ENCODE measurements at places on chromosomes 12 and 14.

DNA sequence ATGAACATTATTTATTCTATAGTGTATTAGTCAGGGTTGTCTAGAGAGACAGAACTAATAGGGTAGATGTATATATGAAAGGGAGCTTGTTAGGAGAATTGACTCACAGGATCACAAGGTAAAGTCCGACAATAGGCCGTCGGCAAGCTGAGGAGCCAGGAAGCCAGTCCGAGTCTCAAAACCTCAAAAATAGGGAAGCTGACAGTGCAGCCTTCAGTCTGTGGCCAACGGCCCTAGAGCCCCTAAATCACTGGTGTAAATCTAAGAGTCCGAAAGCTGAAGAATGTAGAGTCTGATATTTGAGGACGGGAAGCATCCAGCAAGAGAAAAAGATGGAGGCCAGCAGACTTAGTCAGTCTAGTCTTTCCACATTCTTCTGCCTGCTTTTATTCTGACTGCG, 912.2 kb downstream of the FLRT2 start:
- no peak for DNase-seq

DNA sequence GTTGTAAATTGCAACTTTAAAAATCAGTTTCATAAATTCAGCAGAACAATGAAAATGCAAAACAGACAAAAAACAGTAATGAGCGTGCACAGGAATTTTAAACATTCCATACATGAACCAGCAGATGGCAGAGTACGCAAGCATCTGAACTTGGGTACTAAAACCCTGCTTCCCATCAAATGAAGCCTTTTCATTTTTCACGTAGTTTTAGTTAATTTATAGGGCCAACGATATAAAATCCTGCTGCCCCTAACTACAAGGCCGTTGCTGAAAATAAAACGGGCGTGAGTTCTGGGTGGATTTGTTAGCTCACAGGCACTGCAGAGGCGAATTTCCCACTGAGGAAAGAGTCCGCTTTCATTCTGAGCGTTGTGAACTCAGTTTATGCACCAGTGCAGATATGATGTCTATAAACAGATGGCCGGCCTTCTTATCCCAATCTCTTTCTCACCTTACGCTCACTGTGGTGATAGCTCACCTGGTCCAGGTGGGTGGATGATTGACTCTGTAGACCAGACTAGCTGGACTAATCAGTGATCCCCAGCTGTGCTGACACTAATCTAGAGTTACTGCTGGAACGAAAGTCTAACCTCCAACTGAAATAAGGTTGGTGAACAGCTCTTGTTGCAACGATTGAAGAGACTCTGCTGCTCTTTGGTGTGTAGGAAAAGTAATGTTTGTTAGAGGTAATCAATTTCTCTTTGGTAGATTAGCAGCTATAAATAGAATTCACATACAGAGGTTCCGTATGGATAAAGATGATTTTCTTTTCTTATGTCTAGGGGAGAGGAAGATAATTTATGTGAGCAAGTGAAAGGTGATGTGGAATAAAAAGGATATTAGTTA, 89.2 kb downstream of the PDZRN4 start:
- DNase-seq: peak; percentile 43

- no peak for DNase-seq
Observed at GRCh38 chr14:29421156-29421728, 506.4 kb downstream of the PRKD1 start.

DNA sequence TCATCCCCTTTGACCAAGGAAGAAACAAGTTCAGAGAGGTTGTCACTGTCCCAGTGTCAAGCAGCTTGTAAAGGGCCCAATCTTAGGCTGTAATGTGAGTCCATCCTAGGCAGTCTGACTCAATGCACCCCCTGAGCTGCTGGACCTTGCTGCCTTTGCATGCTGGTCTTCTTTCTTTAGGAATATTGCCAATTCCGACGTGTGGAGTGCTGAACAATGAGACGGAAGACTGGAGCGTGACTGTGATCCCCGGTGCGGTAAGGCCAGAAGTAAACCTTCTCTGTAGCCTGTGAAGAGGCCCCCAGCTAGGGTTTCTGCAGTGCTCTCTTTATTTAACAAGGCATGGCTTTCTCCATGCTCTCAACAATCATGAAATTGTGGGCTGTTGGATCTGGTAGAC, 963 bp downstream of the TCTN2 start:
- no peak for DNase-seq

Data from cerebellar cortex (tissue), 1 donor.